ENCODE measurements at places on chromosomes 4 and X.

- no peak for DNase-seq
These were observed 283.1 kb downstream of the HNRNPD start for GRCh38 chr4:82090717-82091116.

GRCh38 chr4:15402146-15402545 is 25.7 kb upstream of the C1QTNF7 start:
- DNase-seq, result no peak

DNA sequence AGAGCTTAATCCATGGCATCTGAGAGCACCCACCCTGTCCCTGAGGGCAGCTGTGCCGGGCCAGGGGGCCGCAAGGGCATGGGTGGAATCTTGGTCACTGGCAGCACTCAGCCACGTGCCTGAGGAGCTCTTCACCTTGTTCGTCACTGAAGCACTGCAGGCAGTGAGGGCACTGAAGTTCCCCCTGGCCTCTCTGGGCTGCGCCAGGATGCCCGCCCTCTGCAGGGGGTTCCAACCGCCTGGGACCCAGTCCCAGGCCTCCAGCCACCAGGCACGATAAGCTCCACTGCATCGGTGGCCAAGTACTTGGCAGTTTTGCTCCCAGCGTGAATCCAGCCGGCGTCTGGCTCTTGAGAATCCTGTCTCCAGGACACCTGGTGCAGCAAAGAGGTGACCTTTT is 96.4 kb upstream of the MED14 start:
- no peak for DNase-seq

DNA sequence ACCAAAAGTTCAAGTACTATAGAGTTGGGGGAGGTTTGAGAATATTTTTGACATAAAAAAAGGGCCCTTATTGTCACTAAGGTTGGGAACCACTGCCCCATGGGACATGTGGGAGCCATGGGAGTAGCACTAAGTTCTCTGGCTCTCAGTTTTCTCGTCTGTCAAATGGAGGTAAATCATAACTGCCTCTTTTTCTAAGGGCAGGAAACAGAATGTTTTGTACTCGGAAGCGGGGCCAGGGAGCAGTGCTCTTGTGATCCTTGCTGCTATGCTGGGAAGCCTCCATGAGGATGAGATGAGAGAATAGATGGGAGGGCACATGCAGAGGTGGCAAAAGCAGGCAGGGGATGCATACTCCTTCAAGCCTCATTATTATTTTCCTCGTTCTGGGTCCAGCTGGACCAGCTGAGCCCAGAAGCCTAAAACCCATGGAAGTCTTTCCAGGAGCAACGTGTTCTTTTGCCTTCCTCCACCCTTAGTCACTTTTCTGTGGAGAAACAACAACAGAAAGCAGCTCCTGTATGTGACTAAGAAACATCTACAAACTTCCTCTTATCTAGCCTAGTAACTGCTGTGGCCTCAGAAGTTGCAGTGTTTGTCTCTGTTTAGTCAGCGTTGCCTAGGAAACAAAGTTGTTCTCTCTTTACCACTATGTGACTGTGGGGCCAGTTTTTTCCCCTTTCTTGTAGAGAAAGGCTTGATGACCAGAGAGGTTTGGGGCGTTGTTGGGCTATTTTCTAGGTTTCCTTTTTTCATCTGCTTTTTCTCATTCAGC is 64.8 kb downstream of the TSC22D3 start:
- DNase-seq, result no peak

DNA sequence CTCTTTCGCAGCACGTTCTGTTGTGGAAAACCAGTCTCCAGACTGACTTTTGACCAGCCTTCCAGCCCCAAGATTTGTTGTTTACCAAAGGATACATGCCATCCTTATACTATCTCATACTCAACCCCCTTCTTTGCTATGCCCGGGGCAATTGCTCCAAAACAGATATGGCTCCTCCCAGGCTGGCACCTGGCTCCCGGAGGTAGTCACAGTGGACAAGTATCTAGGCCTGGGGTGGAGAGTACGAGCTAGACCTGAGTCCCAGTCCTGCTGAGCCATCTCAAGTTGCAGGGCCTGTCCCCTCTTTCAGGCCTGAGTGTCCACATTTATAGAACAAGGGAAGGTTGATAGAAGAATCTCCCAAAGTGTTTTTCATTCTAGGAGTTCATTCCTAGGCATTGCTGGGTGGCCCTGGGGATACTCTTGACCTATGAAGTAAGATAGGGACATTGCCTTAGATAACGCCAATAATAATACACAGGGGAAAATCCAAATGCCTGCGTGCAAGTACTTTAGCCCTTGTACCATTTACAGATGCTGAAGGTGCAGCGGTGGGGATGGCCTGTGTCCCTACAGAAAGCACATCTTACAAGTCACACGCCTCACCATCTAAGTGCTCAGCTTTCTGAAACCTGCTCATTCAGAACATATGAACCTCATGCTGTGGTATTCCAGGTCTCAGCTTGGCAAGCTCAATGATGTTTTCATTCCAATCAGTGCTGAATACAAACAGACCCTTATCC is 136.7 kb upstream of the MAMLD1 start:
- no peak for DNase-seq
